ENCODE measurements at places on chromosomes 4 and X.

GRCh38 chr4:38856524-38857337 is at the start of gene TLR6:
TSS of gene TLR6 (minus strand) at chr4:38856817. CDS start at chr4:38829473, 27,344 bp downstream.
- DNase-seq, result peak; percentile 51

GRCh38 chrX:148555101-148555500 is 54.7 kb downstream of the AFF2 start:
- no peak for DNase-seq

- no peak for DNase-seq
These were observed 59.1 kb downstream of the FAM184B start for GRCh38 chr4:17722356-17722700.

- DNase-seq, result peak; percentile 35
These were observed 11.0 kb downstream of the STIM2 start for GRCh38 chr4:26871611-26872010.

DNA sequence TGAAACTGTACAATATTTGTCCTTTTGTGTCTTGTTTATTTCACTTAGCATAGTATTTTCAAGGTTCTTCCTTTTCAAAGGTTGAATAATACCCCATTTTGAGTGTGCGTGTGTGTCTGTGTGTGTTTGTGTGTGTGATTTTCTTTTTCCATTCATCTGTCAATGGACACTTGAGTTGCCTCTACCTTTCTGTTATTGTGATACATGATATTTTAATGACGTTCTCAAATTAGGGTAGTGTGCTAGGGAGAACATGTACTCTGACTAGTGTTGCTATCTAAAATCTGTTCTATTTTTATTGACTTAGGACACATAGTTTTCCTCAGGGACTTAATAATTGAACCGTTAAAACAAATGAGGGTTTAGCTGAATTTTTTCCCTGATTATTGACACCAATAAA is 9.9 kb downstream of the MMRN1 start:
- no peak for DNase-seq

GRCh38 chr4:85368240-85368639 is 106.7 kb upstream of the ARHGAP24 start:
- DNase-seq, result no peak

DNA sequence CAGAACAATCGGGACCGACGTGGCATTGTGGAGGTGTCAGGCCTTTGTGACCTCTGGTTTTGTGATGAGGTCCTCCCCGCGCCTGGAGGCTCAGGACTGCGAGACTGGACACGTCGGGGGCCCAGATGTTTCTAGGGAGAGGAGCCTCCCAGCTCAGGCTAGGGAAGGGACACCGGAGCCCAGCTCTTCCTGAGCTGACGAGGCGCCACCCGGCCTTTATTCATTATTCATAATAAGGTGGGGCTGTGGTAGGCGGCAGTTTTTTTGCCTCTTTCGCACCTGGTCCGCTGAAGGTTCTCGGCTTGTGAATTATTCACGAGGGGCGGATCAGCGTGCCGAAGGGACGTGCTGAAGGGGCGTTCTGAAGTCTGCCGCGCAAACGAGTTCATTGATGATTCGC is 2.3 kb upstream of the UBA1 start:
- no peak for DNase-seq

DNA sequence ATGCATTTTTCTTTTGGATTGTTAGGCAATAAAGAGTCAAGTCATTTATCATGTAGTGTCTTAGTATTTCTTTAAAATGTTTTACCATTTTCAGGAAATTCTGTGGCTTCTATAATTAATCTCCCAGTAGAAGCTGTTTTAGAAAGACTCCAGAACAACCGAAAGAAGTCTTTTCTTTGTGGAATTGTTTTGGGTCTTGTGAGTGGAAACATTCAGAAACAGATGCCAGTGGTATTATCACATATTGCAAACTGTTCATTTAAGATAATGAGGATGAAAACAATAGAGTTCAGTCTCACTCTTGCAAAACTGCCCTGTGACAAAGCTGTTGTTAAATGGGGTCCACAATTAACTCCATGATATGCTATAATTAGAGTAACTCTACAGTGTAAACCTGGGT is 211.2 kb upstream of the KIT start:
- DNase-seq, result no peak

GRCh38 chr4:81884986-81885385 is 413.3 kb upstream of the RASGEF1B start:
- DNase-seq, result no peak

DNA sequence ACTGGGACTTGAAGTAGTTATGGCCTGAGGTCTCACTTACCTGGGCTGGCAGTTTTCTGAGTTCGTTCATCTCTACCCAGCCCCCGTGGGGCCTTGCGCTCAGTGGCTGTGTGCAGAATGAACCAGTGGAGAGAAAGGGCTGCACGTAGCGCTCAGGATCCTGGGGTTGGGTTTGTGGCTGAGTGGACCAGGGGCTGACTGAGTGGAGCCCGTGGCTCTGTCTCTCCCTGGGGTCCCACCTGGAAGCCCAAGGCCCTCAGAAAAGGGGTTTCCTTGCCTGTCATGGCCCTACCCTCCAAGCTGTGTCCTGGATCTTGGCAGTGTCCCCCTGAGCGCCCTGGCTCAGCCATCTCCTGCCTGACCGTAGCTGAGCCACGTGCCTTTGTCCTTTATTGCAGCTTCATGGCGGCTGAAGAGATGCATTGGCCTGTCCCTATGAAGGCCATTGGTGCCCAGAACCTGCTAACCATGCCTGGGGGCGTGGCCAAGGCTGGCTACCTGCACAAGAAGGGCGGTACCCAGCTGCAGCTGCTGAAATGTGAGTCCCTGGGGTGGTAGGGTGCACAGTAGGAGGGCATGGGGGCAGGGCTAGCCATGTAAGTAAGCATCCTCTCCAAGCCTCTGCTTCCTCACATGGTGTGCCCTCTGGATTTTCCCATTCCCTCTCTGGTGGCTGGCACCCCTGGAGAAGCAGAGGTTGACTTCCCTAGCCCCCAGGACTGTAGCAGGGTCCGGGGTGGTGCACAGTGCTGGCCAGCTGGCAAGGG is 23.2 kb upstream of the ADD1 start:
- DNase-seq, result no peak

DNA sequence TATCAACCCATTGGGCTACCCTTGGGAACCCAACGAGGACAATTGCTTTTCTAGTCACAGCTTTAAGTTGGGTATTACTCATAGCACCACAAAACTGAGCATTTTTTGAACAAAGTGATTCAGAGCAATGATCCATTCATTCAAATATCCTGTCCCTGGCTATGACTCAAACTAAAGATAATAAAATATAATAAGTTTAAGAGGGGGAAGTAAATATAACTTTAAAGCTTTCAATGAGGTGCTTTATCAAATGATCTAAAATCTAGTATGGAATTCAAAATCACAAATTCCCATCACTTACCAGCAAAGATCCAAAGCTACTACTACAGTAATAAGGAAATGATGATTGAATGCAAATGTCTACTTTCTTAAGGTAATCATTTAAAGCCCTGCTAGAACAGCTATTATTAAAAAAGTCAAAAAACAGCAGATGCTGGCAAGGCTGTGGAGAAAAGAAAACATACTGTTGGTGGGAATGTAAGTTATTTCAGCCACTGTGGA is 39.8 kb upstream of the S100G start:
- no peak for DNase-seq

- DNase-seq, result no peak
These were observed 9.7 kb upstream of the NAT8L start for GRCh38 chr4:2049381-2049780.

GRCh38 chrX:122418758-122419157 is 765.3 kb upstream of the GRIA3 start:
- DNase-seq, result no peak

DNA sequence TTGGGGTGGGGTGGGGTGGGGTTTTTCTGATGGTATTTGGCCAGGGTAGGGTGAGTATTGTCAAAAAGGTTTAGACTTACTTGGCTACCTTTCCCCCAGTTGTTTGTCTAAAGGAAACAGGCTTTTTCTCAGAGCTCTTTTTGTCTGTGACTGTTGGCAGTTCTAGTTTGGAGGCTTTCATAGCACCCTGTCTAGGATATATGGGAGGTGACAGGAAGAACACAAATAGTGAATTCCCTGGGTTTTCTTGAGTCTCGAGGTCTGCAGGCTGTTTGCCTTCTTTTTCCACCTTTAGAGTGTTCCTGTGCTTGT is 13.5 kb downstream of the RPS6KA3 start:
- DNase-seq, result no peak

DNA sequence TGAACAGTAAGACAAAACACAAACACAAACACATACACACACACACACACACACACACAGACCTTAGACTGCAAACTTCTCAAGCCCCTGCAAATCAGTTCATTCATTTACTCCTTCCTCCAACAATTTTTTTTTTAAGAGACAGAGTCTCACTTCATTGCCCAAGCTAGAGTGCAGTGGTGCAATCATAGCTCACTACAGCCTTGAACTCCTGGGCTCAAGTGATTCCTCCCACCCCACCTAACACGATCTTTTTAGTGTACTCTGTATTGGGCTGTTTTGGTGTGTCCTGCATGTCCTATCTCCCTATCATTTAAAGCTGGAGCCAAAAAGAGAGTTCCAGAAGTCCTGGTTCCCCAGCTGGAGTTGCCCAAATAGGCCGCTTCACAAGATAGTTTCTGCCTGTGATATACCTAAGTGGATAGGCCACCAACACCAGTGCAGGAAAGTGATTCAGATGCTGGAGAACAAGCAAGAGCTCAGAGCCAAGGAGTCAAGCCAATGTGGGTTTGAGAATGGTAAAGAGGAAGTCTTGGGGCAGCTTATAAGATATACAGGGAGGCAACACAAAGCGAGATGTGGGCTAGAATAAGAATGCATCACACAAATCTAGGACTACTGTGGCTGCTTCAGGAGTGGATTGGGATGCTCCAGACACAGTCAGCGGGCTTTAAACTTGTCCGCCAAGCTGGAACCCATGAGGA is 85.4 kb upstream of the RAPGEF2 start:
- DNase-seq, result no peak

DNA sequence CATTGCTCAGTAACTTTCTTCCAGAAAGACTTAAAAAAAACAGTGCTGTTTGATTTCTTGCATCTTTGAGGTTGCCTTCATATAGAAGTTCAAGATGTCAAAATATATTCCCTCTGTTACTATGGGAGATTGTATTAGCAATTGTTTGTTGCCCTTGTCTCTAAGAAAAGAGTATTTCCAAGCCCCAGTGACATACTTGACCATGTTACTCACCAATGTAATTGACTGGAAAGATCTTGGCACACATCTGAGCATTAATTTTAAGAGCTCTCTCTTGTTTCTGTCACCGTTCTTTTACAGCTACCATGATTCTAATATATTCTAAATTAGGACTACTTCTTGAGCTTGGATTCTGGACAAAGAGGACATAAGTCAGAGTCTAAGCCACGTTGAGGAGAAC is 902.7 kb upstream of the EPHA5 start:
- no peak for DNase-seq

DNA sequence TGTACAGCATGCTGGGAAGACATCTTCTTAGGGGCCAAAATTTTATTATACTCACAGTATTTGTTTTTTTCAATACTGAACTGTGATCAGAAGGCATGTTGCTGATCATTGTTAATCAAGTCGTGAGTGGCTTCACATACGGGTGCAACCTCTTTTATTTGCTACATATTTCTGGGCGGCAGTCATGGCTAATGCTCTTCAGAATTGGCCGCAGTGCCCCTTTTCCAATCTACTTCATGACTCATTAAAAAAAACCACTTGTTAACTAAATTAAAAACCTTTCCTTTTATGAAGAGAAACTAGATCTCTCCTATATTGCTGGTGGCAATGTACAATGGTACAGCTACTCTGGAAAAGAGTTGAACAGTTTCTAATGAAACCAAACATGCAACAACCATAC is 101.5 kb upstream of the C1GALT1C1 start:
- no peak for DNase-seq

GRCh38 chr4:156261230-156261629 is 307.6 kb upstream of the CTSO start:
- DNase-seq, result no peak

DNA sequence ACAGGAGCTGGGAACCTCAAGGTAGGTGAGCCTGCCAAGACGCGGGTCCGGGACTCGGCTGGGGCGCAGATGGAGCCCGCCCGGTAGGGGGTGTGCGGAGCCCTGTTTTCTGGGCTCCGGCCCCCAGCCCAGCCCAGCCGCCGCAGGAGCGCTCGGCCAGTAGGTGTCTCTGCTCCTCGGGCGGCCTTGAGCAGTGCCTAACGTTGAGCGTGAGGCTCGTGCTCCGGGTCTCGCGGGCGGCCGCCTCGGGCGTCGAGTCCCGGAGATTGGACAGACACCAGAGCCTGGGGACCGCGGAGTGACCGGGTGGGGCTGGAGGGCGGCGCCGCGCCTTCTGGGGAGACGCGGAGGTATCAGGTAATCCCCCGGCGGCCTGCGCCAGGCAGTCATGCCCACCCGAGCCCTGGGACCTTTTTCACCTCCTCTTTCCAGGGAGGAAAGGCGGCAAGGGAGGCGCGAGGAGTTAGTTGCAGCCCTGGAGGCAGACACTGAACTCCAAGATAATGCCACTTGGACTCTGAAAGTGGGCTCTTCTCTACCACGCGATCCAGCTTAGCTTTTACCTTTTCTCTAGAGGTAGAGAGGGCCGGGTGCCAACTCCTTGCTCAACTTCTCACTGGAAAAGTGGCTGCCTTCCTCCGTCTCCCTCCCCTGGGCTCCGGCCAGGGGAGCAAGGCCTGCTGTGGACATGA is 14.5 kb upstream of the FGG start:
- peak; percentile 79 for DNase-seq

- DNase-seq, result peak; percentile 27
These were observed 46.5 kb downstream of the CWH43 start for GRCh38 chr4:49032440-49033161.

DNA sequence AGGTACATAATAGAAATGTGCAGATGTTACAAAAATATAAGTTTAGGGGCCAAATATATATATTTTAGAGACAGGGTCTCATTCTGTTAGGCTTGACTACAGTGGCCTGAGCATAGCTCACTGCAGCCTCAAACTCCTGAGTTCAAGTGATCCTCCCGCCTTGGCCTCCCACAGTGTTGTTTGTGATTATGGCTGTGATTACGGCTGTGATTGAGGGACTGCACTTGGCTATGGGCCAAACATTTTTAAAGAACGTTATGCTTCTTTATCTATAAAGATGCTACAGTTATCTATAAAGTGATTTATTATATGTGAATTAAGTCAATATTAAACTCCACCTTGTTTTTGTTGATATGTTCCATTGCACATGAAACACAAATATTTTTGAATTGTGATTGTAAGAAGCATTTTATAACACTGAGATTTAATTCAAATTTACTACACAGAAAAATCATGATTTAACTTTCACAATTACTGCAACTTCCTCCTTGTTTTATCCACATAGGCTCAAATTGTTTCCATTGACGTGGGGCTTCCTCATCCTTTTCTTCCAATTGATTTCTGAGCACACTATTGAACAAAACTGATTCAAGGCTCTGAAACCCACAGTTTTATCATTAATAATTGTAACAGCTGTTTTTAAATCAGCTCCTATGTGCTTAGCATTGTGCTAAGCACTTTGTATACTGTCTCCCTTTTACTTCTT is 68.4 kb upstream of the BMPR1B start:
- no peak for DNase-seq

- DNase-seq, result peak; percentile 87
These were observed at the start of gene SLC6A8 for GRCh38 chrX:153687121-153688039. TSS of gene SLC6A8 (plus strand) at chrX:153687926. CDS start at chrX:153688575, 649 bp downstream.

GRCh38 chr4:145102619-145103018 is 4.5 kb downstream of the ABCE1 start:
- no peak for DNase-seq
